KBM-7 (cell line): ENCODE measurements at places on chromosomes 13 and 19.

DNA sequence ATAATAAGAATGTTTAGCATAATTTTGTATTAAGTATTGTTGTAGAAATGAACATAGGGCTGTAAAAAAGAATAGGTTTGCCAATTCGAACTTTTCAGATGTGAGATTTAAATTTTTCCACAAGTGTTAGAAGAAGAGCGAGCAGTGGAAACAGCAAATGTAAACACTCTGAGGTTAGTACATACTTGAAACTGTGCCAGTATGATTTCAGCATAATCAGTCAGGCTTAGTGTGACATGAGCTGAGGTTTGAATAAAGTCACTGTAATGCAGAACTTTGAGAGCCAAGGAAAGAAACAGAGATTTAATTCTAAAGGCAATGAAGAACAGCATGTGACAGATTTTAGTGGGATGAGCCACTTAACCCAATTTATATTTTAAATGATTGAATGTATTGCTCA, 2166.4 kb downstream of the PCDH9 start:
- DNase-seq = no peak

- no peak for DNase-seq
Observed at GRCh38 chr13:82647540-82647939, 1234.7 kb downstream of the SLITRK1 start.

DNA sequence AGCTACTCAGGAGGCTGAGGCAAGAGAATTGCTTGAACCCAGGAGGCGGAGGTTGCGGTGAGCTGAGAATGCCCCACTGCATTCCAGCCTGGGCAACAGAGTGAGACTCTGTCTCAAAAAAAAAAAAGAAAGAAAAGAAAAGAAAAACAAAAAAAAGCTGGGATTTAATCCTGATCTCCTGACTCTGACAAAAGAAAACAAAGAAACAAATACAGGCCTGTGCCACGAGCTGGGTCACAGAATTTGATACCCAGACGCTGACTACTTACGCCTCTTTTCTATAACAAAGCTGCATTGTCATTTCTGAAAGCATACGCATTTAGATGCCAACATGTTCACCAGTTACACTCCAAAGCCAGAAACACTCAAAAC, 18.2 kb upstream of the GTF2F2 start:
- DNase-seq = no peak

GRCh38 chr13:24116131-24116530, 44.4 kb upstream of the SPATA13 start:
- no peak for DNase-seq

GRCh38 chr13:73096173-73096572, 37.4 kb downstream of the KLF5 start:
- no peak for DNase-seq

DNA sequence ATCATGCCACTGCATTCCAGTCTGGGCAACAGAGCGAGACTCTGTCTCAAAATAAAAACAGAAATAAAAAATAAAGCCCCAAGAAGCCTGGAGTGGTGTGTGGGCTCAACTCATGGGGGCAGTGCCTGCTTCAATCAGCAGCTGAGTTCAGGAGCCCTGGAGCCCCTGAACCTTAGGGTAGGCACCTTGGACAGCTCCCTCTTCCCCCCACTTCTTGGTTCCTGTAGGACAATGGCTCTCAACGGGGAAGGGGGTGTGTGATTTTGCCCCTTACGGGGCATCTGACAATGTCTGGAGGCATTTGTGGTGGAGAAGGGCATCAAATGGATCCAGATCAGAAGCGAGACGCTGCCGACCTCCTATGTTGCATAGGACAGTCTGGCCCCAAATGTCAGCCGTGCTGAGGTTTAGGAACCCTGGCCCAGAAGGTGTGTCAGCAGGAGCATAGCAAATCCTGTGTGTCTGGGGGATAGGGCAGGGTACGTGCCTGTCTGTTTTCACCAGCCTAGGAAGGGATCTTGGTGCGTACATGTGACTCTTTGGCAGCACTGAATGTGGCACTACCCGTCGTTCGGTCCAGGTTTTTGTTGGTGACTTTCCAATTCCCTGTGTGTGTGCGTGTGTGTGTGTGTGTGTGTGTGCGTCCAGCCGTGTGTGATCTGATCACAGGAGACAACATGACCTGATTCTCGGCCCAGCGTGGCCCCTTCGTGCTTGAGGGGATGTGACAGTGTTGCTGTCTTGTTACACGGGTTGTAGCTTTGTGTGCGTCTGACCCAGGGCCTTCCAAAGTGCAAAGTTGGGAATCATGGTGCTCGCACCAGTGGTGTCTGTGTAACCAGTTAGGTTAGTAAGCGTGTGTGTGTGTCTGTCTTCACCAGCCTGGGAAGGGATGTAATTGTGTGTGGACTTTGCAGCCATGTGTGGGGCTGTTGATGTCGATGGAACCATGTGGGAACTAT, 7.5 kb downstream of the IGLON5 start:
- no peak for DNase-seq

DNA sequence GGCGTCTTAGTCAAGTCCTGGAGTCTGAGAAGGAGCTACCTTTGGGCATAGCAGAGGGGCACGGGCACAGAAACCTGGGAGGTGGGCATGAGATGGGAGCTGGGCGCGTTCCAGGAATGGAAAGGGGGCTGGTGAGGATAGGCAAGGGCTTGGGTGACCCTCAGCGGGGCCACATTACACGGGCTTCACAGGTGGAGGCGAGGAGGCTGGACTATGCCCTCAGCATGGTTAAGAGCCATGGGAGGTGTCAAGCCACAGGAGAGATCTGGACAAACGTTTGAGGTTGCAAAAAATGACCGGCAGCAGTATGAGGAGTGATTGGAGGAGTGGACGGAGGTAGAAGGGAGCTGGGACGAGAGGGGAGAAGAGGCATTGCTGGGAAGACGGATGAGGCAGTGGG, 21.5 kb downstream of the NECTIN2 start:
- no peak for DNase-seq

DNA sequence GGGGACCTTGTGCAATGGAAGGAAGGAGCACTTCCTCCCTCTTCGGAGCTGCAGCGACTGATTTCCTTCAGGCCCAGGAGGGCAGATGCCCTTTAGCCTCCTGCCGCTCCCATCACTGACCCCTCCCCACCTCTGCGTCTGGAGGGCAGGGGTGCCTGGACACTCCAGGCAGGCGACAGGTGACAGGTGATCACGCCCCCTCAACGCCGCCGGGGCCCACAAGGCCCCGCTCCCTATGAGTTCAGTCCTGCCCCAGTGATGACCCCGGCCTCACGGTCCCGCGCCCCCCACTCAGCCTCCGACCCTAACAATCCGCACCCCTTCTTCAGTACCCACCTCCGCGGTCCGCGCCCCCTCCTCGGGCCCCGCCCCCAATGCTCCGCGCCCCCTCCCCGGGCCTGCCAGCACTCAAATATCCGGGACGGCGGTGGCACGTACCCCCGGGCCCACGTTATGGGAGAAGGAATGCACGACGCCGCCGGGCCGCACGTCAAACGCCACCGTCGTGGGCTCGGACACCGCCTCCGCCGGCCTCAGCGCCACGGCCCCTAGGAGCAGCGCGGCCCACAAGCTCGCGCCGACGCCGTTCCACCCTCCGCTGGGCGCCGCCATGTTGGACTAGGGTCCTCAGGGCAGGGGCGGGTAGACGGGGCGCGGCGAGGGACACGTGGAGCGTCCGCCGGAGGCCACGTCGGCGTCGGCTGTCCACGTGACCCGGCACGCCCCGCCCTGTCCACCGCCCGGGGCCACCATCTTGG, at the start of gene MYDGF:
Gene MYDGF (minus strand): TSS at position 620 of the 758 bp plus-strand sequence. CDS start 8 bp downstream, at position 612.
- peak; percentile 74 for DNase-seq

DNA sequence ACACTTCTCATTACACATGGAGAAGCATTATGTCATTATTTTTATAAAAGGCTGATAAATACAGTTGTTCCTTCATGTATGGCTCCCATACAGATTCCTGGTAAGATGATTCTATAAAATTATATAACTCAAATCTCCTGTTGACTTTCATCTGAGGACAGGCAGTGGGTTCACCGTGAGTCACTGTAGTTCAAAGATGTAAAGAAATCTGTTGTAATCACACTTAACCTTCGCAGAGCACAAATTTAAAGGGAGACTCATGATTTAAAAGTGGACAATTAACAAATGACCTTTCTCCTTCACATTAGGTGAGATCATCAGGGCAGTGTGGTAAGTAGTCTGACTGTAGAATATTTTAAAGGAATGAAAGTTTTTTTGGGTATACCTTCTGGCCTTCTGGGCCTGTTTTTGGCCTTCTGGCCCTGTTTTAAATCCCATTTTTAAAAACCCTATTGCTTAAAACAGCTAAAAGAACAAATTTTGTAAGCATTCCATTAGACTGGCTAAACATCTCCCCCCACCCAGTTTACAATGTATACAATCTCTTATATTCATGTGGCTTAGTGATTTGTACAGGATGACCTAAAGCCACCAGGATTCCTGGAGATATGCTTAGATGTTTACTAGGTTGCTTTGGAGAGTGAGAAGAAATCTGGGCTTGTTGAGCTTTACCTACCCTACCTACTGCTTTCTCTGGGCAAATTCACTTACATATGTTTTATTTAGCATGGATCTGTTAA, 171.2 kb downstream of the ITGBL1 start:
- DNase-seq = no peak

DNA sequence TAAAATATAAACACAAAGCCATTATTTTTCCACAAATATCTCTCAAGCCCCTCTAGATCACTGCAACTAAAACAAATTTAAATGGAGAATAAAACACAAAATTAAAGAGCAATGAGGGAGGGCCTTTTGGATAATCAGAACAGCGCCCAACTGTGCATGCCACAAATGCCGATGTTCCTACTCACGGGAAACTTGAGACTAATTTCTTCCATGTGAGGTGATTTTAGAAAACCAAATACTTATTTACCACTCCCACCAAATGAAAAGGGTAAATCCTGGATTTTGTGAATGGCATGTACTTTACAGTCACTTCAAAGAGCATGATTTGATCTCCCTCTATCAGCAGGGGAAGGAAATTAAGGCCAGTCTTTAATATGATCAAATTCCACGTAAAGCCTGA, 74.8 kb downstream of the SLC7A1 start:
- no peak for DNase-seq

DNA sequence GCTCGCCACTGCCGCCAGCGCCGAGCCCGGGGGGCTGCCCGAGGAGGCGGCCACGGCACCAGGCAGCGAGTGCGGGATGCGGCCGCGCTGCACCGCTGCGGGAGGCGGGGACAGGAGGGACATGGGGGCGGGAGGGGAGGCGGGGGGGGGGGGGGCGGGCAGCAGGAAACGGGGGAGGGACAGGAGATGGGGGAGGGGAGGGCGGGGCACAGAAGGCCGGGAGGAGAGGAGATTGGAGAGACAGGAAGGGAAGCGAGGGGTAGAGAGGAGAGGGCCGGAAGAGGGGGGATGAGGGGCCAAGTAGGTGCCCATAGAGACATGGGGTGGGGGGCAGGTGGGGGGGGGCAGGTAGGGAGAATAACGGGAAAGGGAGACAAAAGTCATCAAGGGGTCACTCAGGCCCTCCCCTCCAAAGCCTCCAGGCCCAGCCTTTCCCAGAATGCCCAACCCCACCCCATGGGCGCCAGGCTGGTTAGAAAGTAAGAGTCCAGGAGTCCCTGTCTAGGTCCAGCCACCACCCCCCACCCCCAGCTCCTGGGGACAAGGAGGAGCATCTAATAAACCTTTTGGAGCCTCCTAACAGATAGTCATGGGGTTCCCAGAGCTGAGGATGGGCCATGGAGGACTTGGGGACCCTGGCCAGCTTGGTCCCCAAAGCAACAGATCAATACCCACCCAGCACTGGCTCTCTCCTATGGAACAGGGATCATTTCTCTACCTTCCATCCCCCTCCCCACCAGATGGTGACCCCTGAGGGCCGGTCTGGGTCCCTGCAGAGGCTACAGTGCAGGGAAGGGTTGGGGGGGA, 9.5 kb downstream of the NR2F6 start:
- DNase-seq = no peak

DNA sequence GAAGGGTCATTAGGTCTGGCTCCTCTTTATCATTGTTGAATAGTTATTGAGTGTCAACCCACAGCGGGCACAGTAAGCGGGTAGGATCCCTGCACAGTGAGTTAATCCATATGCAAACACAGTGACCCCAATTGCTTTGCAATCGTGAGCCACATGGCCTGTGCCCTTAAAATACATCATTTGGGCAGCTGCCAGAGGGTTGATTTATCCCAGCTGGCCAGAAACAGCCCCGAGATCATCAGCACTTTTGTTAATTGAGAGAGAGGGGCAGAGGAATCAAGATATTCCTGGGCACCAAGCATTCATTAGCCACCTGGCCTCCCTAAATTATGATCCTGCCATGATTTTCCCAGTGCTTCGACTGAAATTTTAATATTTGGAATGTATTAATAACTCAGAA, 9.8 kb upstream of the CNMD start:
- no peak for DNase-seq

DNA sequence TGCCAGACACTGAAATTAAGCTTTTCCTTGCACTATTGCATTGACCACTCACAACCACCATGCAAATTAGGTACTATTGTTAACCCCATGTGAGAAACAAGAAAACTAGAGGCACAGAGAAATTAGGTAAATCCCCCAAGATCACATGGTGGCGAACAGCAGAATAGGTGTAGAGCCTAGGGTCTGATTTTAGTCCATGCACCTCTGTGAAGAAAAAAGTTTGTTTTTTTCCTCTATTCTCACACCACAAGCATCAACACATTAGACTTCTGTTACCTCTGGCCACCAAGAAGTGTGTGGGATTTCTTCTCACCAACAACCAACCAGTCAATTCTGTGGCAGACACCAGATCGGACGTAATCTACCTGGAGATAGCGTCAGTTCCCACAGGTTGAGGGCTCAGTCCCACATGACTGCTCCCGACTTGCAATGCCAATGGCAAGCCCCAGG, 391.9 kb downstream of the COG6 start:
- no peak for DNase-seq

DNA sequence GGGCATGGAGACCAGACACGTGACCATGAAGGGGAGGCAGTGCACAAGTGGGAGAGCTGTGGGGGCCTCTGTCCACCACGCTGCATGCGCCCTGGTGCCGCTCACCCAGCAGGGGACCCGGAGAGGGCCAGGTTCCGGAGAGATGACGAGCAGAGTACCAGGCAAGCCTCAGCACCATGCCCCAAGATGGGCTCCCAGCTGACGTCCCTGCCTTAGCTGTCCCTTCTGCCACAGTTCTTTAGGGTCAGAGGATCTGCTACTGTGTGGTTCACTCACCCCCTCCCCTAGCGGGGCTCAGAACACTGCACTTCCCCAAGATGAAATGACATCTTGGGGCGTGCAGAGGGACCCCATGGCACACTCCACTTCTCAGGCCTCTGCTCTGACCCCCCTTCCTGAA, 9.6 kb upstream of the PRKD2 start:
- no peak for DNase-seq

- no peak for DNase-seq
Observed at GRCh38 chr13:101346942-101347728, 69.2 kb downstream of the NALCN start.

GRCh38 chr13:75321084-75321483, 160.9 kb downstream of the TBC1D4 start:
- no peak for DNase-seq

DNA sequence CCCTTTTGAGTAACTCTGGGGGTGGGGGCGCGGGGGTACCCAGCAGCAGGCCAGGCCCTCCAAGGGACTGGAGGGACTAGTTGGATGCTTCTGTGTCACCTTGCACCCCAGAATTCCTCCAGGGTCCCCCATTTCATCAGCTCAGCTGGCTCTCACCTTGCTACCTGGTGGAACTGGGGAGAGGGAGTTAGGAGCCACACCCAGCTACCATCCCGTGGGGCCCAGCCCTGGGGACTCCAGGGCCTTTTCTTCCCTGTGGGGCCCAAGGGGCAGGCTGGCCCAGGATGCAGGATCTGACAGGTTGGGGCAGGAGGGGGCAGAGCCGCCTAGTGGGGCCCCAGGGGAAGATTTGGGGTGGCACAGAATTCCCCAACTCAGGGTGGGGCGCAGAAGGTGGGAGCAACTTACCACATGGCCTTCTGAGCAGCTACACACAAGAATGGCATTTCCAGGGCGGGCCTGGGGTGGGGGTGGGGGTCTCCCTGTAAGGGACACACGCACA, 32.8 kb upstream of the NANOS3 start:
- DNase-seq = no peak
